ENCODE measurements at places on chromosomes 7 and 10.

GRCh38 chr10:43983856-43984271 is 335.2 kb upstream of the ZNF32 start:
- no peak for DNase-seq

- DNase-seq, result peak; percentile 36
Observed at GRCh38 chr10:58028597-58029366, 238.9 kb downstream of the IPMK start.

GRCh38 chr7:1885465-1886226 is 215.6 kb downstream of the ELFN1 start:
- DNase-seq, result no peak

DNA sequence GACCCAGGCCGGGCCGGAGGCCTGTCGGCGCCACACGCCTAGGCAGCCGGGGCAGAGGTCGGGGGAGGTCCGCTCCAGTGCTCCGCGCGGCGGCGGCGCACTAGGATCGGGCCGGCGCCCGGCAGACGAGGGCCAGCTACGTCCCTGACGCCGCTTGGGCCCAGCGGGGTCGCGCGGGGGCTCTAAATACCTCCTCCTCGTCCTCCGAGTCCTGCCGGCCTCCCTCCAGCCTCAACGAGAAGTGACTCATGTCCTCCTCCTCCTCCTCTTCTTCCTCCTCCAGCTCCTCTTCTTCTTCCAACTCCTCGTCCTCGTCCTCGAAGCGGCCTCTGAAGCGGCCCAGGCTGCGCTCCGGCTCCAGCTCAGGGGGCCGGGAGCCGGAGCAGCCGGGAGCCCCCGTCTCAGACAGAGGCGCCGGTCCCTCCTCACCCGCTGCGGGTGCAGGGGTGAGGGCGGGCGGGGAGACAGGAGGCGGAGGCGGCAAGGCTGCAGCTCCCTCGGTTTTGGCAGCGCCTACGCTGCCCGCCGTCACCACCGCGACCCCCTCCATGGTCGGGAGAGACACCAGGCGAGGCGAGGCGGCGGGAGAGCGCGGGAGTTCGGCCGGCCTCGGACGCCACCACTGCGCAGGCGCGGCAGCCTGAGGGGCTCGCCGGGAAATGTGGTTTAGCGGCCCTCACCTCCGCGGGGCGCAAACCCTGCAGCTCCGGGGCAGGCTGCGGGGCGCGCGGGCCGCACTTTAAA is at the start of gene PCGF6:
Gene PCGF6 (minus strand): TSS at position 624 of the 744 bp plus-strand sequence. CDS start 74 bp downstream, at position 550.
- DNase-seq, result peak; percentile 95

DNA sequence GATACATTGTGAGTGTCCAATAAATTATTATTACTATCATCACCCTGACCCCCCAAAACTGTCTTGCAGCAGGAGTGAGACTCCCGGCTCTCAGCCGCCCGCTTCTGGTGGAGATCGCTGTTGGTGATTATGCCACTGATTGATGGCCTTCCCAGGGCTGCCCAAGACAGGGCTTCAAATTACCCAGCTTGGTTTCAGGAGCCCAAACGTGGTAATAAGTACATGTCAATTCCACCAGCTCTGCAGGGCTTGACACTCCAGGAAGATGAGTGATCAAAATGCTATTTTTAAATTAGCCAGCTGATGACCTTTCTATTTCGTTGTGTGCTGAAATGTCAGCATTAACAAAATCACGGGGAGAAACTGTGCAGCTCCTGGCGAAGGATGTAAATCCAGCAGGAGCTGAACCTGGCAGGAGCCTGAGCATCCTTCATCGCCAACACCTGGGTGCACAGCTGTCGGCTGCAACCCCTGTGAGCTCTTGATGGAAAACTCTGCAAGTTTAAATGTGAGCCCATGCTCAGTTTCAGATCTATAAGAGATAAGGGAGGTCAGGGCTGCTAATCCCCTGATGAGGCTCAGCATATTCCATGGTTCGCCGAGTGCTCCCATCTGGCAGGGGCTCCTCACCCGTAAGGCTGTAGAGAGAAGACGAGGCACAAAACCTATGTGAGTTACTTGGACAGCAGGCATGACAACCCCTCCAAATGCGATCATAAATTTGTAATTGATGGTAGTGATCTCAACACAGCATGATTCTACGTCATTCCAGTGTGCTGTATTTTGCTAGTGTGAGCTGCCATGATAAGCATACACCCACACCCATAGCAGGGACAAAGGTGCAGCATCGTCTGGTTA is 446.3 kb downstream of the TCERG1L start:
- no peak for DNase-seq

DNA sequence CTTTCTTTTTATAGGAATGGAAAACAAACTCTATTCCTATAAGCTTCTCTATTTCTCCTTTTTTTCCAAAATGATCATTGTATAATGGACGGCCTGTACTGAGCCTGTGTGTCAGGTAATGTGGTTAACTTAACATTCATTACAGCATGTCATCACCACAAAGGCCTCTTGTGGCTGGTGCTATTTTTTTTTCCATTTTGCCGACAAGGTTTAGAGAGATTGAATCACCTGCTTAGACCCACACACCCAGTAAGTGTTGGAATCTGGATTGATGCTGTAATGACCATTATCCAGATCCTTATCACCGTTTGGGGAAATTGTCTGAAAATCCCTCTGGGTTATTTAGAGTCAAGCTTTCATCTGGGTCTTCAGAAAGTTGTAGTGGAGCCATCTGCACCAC is 18.5 kb downstream of the AKR1B15 start:
- no peak for DNase-seq

DNA sequence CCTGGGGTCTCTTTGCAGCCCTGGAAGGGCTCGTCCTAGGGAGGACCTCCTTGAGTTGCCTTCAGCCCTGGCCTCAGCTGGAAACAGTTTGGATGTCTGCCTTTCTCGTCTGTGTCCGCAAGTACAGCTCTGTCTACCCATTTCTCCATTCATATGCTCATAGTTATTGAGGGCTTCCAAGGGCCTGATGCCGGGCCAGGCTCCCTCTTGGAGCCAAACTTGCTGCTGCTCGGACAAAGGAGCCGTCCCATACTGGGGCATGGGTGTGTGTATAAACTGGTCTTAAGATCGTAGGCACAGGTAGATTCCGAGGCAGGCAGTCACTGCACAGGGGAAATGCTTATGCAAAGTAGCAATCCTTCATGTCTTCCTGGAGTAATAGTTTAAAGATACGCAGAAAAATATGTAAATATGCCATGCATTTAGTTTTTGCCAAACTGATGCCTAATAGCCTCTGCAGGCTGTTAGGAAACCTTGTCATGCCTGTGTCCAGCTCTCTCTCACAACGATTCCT is 117.0 kb upstream of the BTBD16 start:
- no peak for DNase-seq

- peak; percentile 52 for DNase-seq
Observed at GRCh38 chr10:96720422-96721206, at the start of gene PIK3AP1. TSS of gene PIK3AP1 (minus strand) at chr10:96720514. CDS start at chr10:96720394, 120 bp downstream.

All from muscle of back (tissue), 13 donors.